ENCODE measurements at places on chromosomes 1 and 21.

- no peak for DNase-seq
These were observed 127.2 kb upstream of the ATP1B1 start for GRCh38 chr1:168979276-168979675.

DNA sequence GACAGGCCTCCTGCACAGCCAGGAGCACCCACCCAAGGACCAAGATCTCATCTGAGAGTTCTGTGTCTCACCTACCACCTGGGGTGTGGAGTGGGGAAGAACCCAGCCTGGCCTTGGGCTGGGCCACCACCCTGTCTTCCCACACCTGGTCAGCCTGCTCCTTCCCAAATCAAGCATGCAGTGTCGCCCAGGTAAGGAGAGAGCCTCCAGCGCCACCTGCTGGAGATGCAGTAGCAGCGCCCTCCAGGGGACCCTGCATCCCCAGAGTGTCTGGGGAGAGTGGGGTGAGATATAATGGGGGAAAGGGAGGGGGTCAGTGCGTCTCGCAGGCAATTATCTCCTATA is 32.3 kb downstream of the KIAA2013 start:
- peak; percentile 55 for DNase-seq

DNA sequence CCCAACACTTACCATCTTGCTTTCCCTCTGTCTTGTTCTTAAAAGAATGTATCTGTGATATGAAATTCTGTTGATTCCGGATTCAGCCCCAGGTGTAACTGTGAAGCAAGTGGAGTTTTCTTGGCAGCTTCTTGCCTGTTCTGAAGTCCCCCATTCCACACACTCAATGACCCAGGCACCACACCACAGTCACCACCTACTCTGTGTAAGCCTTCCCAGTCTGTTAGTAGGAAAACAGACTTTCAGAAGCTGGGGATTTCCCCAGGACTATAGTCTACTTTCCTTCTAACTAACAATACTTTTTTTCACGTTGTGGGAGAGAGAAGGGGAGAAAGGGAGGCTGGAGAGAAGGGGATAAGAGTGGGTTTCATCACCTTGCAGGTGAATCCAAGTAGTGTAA is 299.1 kb upstream of the PROX1 start:
- DNase-seq = no peak

DNA sequence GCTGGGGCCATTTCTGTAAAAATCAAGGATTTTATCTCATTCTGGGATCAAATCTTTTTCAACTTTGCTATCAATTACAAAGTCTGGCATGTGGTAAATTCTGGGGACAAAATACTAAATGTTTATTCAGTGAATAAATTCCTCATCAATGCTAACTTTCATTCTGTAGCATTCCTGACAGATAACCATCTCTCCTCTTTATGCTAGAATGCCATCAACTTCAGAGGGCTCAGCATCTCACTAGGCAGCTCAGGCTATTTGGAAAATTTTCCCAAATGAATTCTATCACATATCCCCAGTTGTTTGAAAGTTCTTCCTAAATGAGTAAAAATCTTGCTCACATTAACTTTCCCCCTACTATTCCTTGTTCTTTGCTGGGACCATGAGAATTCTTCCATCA is 163.0 kb upstream of the DAB1 start:
- no peak for DNase-seq

DNA sequence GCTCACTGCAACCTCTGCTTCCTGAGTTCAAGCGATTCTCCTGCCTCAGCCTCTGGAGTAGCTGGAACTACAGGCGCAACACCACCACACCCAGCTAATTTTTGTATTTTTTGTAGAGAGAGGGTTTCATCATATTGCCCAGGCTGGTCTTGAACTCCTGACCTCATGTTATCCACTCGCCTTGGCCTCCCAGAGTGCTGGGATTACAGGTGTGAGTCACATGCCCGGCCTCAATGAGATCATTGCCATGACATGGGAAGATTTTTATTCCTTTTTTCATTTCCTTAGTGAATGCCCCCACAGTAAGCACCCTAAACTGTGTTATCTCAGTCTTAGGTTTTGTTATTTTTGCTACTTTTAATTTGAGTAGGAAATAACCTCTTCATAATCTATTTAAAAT is 977.9 kb downstream of the BRINP3 start:
- DNase-seq = no peak

GRCh38 chr1:36088265-36088576 is 471 bp upstream of the ADPRS start:
- no peak for DNase-seq

DNA sequence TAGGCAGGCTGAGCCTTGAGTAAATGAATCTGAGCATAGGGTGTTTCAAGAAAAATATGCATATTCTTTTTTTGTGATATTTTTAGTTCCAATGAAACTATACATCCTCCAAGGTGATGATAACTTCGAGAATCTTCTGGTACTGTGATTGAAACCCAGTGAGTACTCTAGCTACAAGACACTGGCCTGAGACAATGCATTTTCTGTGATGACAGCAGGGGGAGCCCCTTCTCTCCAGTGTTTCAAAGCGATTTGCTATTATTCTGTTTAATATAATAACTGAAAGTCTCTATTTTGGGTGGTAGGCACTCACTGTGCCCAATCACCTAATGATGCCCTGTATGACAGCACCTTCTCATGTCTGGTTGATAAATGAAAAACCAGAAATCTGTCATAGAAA is 12.1 kb downstream of the IRF2BP2 start:
- DNase-seq = peak; percentile 75

DNA sequence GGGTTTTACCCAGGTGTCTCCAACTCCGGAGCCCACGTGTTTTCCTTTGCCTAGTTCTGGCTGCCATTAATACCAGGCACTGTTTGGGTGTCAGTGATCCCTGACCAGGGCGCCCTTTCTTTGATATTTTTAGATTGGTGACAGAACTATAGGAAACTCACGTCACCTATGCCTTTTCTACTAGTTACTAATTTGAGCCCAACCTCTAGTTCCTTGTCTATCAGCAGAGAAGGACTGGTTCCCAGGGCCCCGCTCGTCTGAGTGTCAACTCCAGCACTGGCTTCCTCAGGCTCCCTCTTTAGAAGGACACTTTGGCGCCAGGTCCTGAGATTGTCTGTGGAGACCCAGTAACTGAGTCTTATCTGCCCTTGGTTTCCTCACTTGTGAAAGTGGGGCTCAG is 9.4 kb downstream of the MFN2 start:
- no peak for DNase-seq

- no peak for DNase-seq
These were observed 205.1 kb upstream of the LMO4 start for GRCh38 chr1:87123610-87124009.

DNA sequence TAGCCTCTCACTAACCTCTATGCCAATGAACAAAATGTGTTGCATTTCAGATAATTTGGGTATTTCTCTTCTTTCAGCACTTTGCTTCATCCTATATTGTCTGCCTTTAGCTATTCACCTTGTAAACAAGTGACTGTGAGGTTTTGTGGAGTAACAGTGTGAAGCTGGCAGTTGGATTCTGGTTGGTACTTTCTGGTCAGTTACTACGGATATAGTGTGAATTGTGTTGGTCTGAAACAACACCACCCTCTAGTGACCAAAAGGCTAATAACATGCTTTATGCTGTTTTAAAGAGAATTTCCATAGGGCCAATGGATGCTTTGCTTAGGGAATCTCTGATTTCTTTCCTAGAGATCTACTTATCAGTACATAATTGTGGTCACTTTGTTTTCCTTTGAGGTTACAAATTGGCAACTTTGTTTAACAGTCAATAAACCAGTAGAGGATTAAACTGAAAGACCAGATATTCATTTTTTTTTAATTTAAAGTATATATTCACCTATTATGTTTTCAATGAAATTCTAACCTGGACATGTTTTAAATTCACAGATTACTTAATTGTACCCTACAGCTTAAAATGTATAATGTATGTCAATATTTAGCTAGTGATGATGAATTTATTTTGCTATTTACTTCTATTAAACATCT is 2.5 kb upstream of the PTGER3 start:
- DNase-seq = peak; percentile 74

DNA sequence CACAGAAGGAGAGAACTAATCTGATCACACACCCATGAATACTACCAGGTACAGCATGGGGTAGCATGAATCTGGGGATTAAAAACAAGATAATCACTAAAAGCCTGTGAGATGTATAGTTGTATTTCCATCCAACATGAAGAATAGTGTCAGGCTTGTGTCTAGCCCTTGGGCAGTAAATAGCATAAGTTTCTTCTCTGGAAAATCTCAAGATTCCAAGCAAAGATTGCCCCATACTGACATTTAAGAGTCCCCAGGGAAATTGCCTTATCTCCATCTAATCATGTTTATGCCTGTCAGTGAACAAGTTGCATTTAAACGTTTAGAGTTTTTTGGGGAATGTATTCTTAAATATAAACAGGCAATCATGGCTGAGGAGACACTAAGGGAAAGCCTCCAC is 109.2 kb upstream of the SERTAD4 start:
- DNase-seq = no peak

DNA sequence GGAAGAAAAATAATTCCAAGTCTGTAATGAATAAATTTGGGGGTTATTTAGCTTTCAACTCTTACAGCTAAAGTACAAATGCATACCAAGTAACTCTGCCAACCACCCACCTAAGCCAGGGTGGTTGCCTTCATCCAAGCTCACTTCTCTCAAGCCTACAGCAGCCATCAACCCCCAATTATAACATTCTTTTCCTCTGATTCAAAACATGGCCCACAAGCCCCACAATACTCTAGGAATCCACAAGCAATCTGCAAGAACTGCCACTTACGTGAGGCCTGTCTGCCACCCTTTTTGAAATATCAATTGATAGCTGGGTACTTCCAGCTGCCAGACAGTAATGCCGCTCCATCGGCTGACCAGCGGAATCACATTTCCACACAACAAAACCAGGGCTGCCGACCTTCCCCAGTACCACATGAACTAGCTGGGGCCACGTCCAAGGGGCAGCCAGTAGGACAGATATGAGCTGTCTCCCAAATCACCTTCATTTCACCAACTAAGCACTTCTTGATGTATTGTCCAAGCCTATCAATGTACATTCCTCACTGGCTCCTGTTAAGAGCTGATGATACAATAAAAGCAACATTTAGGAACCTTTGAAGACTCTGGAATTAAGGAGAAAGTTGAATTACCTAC is 3.2 kb downstream of the LBR start:
- DNase-seq = no peak

GRCh38 chr1:201183753-201184152 is 6.9 kb upstream of the IGFN1 start:
- no peak for DNase-seq

GRCh38 chr1:112881742-112882127 is 74.3 kb downstream of the SLC16A1 start:
- no peak for DNase-seq

DNA sequence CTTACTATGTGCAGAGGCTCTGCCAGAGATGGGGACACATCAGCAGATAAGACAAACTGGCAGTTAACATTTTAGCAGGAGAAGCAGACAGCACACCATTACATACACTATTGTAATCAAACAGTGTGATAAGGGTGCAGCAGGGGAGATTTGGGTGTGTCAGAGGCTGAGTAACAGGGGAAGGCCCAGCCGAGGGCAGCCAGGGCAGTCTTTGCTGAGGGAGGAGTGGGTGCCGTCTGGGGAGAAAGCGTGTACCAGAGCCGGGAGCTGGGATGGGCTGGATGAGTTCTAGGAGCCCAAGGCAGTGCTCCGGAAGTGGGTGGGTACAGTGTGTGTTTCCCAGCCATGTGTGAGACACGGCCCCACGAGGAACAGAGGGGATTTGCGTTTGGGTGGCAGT is 31.2 kb downstream of the KCNA10 start:
- DNase-seq = no peak

DNA sequence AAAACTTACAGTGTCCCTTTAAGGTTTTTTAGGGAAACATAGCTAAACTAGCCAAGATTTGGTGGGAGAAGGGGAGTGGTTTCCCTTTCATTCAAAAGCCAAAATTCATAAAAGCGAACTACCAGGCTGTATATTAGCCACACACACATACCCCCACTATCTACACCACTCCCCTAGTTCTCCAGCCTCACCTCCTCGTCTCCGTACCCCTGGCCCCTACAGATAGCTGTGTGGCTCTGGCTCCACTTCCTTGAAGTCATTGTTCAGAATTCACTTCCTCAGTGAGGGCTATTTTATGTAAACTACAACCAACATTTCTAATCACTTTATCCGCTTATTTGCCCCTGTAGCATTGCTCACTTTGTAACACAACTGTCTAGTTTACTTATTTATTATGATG is 5.3 kb upstream of the DPH5 start:
- no peak for DNase-seq

DNA sequence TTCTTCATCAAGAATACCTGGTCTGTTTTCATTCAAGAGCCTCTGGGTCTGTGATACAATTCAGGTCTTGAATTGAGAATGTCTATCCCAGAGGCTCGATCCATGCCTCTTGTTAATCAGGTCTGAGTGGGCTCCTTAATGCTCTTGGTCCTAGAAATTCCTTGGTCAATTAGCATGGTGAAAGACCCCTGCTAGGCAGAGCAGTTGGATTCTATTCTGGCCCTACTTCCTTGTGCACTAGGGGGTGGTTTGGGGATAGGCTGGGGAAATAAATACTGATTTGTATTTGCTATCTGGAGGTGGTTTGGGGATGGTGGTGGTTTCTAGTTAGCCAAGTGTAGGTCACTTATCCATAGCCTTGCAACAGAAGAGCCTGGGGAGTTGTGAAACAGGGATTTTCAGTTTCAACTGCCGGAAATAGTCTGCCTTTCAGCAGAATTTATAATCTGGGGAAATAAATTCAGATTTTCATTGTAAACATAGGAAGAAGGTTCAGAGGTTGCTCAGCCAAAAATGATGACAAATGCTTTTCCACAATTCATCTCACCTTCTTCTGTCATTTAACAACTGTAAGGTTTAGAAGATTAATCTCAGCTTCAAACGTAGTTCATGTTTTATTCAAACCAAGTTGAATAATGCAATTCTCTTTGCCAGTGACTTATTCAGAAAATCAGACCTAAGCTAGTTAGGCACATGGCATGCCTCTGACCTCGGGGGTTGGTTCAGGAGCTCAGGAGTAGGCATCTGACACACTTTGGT is 22.2 kb upstream of the SCAF4 start:
- no peak for DNase-seq

DNA sequence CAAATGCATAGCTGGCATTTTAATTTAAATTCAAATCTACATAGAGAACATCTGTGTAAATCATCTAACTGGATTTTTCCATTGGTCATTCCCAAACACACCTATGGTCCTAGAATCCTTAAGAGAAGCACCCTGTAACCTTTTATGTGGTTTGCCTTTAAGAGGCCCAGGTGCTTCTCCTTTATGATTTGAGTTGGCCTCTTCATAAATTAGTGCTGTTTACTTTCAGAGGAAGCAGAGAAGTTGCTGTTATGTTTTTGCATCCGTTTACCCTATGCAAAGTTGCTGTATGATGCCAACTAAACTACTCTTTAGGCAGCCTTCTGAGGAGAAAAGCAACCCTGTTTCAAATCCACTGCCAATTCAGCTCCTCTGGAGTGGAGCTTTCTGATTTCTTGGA is 193.8 kb downstream of the HS2ST1 start:
- no peak for DNase-seq

All from NCI-H524 (cell line).